ENCODE measurements at places on chromosomes 12 and 14.

DNA sequence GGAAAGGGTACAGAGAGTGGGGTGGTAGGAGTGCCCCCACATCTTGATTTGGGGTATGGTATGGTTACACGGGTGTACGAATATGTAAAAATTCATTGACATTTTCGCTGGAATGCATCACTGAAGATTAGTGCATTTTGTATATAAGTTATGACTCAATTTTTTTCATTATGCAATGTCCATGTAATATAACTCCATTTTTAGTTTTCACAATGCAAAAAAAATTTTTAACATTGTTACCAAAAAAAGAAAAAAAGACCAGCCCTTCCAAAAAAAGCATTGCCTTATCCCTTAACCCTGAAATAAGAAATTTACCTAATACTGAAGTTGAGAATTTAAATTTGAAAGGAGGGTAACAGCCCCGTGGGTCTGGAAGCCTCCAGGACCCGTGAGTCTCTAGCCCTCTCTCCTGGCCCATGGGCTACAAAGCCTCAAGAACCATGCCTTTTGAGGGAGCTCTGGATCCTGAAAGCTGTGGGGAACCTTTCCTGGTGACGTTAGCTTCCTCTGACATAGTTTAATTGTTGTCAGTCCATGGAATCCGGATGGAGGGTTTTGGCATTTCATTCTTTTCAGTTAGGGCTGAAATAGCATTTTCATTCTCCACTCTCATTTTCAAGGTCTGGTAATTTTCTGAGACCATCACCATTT lies 55.6 kb upstream of the ACTN1 start:
- DNase-seq: no peak

DNA sequence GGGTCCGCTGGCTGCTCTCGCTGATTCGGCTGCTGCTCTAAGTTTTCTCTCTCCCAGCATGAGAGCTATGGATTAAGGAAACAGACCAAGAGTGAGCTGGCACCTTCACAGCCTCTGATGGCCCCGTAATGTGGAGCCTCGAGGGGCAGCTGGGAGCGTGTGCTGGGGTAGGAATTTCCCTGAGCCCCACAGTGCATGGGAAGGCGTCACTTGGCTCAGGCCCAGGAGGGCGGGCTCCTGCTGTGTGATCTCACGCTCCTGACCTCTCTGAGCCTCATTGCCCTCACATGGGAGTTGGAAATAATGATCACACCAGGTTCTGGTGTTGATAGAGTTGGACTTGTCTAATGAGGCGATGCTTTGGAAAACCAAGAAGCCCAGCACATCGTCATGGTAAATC lies 238.6 kb upstream of the CRY1 start:
- DNase-seq: no peak

DNA sequence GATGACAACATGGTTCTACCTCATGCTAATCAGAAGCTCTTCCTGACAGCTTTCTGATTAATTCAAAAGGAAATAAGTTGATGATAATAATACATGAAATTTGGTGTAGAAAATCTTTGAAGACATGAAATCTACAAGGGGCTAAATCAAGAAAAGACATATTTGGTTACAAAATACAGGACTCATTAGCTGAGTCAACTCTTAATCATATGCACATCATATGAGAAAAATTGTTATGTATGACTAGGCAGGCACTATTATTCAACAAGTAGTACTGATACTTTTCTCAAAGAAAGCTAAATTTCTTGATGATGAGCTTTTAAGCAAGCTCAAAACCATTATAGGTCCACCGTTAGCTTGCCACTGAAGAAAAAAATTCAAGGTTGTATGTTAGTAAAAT lies 7.1 kb downstream of the ABCC9 start:
- no peak for DNase-seq

DNA sequence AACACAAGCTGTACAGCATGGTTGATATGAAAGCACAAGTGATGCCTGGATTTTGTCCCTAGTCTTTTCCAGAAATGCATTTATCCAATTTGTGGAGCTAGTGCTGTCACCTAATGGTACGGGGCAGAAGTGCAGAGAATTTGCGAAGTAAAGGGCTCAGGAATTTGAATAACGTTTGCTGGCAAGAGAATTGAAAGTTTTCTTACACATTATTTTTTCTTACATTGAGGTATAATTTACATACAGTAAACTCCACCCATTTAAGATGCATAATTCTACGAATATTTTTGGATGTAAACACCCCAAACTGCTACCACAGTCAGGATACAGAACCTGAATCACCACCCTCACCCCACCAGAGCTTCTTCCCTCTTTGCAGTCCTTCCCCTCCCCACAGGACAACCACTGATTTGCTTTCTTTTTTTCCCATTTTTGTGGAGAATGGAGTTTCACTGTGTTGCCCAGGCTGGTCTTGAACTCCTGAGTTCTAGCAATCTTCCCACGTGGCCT lies 3.5 kb downstream of the AICDA start:
- DNase-seq: peak; percentile 35

DNA sequence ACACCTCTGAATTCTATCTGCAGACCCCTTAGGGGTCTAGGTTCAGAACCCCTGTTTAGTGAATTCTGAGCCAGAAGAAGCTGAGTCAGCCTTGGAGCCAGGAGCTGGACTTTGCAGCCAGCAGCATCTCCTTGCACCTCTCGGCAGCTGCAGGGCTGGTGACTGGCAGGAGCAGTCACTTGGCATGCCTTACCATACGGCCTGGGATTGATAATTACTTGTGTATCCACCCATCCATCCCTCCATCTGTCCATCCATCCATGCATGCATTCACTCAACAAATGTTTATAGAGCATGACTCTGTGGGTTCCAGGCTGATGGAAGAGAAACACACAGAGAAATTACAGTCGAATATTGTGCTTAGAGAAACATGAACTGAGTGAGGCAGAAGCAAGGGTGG lies 67.5 kb upstream of the PRIMA1 start:
- DNase-seq: no peak

DNA sequence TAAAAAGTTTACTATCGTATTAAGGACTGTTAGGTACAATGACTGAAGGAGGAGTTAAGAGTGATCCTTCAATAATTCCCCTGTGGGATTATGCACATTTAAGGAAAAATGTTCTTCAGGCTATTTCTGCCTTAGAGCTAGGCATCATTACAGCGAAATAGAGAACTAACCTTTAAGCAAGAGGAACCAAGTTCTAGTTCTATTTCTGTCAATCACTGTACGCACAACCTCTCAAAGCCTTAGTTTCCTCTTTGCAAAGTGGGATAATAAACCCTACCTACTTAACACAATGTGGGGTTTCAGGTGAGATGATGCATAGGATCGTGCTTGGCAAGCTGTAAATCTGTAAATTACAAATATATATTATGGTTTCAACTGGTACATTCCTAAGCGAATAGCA lies 15.4 kb downstream of the NTF3 start:
- DNase-seq: no peak

- DNase-seq: no peak
Measured at GRCh38 chr14:52112336-52113018, 43.6 kb upstream of the NID2 start.

- no peak for DNase-seq
Measured at GRCh38 chr14:106848330-106849121, 1322.1 kb downstream of the TMEM121 start.

- no peak for DNase-seq
Measured at GRCh38 chr12:87982208-87982607, 47.0 kb downstream of the C12orf50 start.

DNA sequence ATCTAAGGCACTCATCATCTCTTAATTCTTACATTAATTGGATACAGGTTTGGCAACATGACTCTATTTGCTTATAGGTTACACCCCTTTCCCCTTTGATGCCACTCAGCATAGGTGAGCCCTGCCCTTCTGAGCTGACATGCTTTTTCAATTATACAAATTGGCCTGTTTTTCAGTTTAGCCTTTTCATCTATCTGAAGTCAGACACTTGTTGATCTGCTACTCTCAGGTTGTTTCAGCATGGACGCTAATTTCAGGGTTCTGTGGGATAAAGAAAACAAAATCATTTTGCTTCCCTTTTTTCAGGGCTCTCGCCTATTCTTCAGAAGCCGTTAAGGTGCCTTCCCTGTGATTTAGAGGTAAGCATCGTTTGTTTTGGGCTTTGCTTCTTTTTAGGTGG lies 55.3 kb downstream of the DACT1 start:
- no peak for DNase-seq

DNA sequence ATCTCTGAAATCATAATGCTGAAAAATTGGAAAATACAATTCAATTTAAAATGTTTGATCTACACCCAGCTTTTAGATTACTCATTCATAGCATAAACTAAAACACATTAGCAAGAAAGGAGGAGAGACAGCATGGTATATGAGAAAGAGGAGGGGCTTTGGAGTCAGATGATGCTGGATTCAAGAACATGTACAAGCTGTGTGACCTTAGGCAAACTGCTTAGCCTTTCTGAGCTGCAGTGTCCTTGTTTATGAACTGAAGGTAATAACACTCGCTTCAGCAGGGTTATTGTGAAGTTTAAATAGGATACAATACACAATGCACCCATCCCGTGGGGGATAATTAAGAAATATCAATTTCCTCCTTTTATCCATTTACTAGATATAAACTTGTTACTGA lies 79.2 kb downstream of the MAP1LC3B2 start:
- no peak for DNase-seq

- no peak for DNase-seq
Measured at GRCh38 chr12:66453844-66454243, 151.6 kb downstream of the HELB start.

DNA sequence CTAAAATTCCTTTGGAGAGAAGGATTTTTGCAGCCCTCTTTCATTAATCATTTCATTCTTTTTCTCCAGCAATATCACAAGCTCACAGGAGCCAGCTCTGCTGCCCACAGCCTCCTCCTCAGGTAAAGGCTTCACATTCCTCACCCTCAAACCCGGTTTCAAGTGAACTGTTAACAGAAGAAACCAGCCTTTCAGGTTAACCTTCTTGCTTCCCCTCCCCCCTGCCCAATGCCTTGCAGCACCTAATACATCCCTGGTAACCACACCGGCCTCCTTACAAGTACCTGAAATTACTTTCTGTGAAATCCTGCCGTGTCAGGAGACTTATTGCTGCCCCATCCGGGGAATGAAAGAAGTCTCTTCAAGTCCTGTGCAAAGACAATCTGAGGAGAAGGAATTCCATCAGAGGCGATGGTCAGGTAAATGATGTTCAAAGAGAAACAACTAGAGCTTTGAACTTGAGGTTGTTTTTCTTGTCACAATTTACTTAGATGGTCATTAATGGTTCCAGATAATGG lies 111.2 kb downstream of the MYRFL start:
- peak; percentile 4 for DNase-seq

GRCh38 chr12:123850246-123851134 lies 88.4 kb downstream of the DNAH10 start:
- no peak for DNase-seq

GRCh38 chr14:71175491-71175890 lies 268.2 kb downstream of the PCNX1 start:
- no peak for DNase-seq

DNA sequence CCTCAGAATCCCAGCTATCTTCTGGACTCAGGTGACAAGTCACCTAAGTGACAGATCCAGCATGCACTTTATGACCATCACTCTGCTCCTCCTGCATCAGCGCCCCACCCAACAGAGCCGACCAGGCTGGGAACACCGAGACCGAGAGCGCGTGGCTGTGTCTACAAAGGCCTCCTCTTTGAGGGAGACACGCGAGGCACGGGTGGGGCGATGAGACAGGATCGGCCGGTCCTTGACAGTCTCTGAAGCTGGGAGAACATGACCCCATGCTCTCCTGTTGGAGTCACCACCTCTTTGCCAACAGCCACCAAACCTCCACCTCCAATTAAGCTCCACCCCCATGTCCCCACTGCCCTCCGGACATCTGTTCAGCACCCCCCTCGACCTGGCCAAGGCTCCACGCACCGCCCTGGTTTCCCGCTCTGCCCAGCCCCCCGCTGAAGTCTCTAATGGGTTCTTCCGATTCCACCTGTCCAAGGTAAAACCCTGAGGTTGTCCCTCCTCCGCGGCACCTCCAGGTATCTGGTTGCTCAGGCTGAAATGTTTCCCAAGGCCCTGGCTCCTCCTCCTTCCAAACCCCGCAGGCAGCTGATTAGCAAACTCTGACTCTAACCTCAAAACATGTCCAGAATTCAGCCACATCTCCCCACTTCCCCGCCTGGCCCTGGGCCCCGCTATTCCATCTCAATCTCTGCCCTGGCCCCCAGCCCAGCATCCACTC lies 31.5 kb downstream of the HSP90AA1 start:
- DNase-seq: no peak

DNA sequence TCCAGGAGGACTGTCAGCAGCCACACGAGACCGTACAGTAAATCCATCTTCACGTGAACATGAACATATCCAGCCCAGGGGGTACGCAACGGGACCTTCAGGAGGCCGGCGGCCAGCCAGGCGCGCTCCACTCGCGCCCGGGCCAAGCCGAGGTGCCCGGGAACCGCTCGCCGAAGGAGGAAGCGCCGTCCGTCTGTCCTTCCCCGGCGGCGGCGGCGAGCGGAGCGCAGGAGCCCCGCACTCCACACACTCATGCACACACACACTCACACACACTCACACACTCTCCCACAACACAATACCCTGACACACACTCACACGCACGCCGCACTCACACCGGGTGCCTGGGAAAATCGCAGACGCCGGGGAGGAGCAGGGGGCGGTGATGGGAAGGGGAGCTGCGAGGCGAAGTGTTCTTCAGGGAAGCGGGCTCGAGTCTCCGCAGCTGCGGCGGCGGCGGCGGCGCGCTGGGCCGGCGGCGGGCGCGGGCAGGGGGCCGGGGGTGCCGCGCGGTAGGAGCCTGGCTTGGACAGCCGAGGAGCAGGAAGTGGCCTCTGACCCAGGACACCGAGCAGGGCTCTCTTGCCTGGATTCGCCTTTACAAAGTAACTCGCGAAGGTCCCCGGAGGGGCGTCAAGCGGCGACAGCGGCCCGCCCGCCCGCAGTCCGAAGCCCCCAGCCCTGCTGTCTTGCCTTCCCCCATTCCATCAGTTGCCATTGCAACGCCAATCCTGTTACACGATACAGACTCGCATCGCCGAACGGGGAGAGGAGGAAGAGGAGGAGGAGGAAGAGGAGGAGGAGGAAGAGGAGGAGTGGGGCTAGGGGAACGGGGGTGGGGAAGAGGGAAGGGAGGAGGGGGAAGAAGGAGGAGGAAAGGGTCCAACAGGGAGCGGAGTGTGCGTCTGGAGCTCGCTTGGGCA lies 601 bp downstream of the MDGA2 start:
- peak; percentile 83 for DNase-seq

DNA sequence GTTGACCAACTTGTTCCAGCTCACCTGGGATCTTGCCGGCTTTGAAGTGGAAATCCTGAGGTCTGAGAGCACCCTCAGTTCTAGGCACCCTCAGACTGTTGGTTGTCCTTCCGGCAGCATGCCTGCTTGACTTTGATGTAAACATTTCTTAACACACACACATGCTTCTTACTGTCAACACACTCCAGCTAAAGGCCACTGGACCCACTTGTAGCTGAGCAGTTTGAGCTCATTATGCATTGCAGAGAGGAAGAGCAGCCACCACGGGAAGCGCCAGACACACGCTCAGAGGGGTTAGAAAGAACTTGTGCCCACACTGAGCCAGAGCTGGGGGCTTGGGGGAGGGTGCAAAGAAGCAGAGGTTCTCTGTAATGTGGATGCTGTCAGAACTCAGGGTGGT lies 55.8 kb downstream of the TNFAIP2 start:
- no peak for DNase-seq

Measured in right kidney (tissue), 9 donors.